GM18507 (cell line): ENCODE measurements at places on chromosomes 6 and 20.

GRCh38 chr20:9460518-9460917, 53.9 kb upstream of the LAMP5 start:
- no peak for DNase-seq

- DNase-seq = peak; percentile 11
These were observed 31.9 kb downstream of the NSFL1C start for GRCh38 chr20:1434571-1435336.

- DNase-seq = no peak
These were observed 1.2 kb downstream of the ISM1 start for GRCh38 chr20:13222319-13222716.

DNA sequence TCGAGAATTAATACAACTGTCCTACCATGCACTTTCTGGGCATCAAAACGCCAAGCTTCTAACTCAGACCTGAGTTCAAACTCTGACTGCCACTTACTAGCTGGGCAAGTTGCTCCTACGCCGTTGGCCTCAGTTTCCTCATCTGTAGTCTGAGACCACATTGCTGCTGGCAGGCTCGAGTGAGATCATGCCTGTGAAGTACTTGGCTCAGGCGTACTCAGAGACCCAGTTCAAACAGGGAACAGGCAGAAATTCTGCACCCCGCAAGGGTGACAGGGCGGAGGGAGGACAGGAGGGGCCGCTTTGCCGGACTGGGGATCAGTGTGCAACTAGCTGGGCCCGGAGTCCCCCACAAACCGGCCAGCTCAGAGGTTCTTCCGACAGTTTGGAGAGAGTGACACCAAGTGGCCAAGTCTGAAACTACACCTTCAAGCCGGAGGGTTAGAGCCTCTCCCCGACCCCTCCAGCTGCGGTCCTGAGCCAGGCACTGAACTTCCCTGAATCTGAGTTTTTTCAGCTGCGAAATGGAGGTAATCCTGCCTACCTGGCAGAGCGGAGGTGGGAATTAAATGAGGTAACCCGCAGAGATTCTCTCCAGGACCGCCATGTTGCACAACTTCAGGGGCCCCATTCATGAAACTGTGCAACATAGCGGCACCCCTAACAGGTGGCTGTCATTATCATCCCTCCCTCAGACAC, 46.0 kb upstream of the PTPN1 start:
- DNase-seq = peak; percentile 29

GRCh38 chr6:156182356-156182755, 594.8 kb upstream of the ARID1B start:
- DNase-seq = no peak

- no peak for DNase-seq
These were observed 486.1 kb downstream of the QKI start for GRCh38 chr6:163900570-163900969.

DNA sequence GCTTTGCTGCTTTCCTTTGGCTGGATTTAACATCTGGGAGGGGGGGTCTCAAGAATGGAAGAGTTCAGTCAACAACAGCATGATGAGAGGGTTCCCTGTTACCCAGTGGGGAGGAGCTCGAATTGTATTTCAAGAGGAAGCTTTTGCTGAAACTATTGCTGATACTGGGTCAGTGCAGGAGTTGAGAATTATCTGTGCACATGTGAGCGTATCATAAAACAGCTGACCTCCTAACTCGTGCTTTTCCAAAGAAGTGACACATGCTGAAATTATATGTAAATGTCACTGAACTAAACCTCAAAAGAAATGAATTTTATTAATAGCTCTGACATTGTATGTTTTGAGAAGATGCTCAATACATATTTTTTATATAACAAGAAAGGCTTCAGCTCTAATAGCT, 96.3 kb downstream of the PHF3 start:
- no peak for DNase-seq

GRCh38 chr20:37856932-37857660, 45.8 kb upstream of the VSTM2L start:
- DNase-seq = no peak

- no peak for DNase-seq
These were observed 105.6 kb downstream of the CDH26 start for GRCh38 chr20:60063739-60064380.

DNA sequence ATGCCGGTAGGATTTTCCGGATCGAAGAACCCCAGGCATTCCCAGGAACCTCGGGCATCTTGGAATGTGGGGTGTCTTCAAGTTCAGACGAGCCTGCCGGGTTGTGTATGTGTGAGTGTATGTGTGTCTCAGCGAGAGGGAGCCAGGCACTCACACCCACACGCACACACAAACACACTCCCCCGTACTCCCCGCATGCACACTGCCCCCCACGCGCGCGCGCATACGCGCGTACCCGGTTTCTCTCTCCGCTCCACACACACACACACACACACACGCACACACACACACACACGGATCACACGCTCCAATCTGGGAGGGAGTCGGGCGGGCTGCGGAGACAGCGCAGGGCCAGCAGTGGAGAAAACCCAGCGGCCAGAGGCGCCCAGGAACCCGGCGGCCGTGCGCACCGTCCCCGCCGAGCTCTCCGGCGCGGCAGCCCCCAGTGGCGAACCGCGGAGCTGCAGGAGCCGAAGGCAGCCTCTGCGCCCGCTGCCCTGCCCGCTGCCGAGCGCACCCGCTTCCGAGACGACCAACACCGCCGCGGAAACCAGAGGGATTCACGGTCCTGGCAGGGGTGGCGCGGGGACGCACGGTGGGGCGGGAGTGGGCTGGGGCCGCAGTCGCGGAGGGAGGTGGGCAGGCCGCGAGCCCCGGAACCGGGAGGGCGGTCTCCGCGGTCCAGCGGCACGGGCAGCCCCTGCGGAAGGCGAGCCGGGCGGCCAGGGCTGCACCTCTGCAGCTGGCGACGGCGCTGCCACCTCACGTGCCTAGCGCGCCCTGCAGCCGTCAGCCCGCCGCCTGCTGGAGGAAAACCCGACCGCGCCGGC, at the start of gene LRFN2:
Gene LRFN2, minus strand, starts transcription at position 125 of the 830 bp plus-strand sequence.
- DNase-seq = peak; percentile 58

DNA sequence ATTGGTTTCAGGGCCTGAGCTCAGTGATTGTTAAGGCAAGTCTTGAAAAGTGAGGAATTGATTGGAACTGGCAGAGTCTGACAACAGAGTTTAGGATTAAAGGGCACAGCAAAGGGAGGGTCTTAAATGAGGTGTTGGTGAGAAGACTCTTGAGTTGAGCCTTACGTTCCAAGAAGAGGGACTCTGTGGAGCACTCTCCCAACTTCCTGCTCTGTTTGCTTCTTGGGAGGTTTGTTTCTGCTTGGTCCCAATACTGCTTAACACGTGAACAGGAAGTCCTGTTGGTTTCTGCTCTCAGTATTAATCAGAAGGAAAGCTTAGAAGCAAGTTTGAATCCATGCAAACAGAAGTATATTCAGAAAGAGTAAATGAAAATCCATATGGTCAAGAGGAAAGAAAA, 15.6 kb upstream of the SYNDIG1 start:
- DNase-seq = no peak

- DNase-seq = no peak
These were observed 15.1 kb upstream of the ZSCAN9 start for GRCh38 chr6:28209753-28210535.

DNA sequence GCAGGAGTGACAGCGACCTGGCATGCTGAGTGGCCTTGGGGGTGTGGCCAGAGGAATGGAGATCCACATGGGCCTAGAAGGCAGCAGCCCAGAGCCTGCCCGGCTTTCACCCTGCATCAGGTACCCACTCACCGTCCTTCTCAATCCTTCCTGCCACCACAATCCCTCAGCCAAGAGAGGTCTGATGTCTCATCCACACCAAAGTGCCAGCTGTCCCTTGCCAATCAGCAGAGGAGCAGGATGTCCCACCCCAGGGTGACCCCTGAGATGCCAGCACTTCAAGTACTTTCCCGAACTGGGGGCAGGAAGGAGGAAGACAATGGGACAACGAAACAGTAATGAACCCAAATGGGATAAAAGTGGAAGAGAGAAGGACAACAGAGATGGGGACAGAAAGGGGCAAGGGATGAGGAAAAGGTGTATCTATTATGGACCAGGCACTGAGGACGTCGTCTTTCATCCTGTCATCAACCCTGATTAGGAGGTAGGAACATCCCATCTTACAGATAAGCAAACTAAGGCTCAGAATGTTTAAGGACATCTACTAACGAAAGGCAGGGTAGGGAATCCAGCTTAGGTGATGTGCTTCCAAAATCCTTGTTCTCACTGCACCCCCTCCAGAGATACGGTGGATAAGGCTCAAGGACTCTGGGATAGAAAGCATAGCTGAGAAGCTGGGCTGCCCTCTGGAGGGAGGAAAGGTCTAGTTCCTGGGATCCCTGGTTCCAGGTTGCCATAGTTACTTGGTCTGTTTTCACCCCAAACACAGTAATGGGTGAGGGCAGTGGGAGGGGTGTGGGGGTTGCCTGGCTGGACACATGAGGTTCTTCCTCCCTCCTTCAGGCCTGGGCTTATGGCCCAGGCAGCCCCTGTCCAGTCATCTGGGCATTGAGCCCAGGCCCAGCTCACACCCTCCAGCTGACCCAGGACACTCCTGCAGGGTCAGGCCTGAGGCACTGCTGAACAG, 4.5 kb upstream of the TNXB start:
- no peak for DNase-seq
